ENCODE measurements at places on chromosomes 2 and 18.

GRCh38 chr18:69845593-69846506, 101.8 kb downstream of the CD226 start:
- DNase-seq: no peak

- no peak for DNase-seq
Measured at GRCh38 chr2:43121580-43122314, 104.7 kb downstream of the ZFP36L2 start.

DNA sequence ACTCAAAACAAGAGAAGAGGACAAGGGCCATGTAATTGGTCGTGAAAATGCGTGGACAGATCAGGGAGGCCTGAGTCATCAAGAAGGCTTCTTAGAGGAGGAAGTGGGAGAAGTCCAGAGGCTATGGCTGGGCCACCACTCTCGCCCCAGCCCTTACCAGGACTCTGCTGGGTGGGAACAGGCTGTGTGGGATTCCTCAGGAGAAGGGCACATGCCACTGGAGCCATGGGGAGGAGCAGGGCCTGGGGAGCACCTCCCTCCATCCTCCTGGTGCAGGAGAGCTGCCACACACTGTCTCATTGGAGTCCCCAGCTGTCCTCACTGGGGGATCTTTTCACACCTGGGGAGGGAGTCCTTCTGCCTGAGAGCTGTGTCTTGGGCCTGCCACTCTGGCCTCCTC, 9.4 kb upstream of the RALB start:
- DNase-seq: no peak

DNA sequence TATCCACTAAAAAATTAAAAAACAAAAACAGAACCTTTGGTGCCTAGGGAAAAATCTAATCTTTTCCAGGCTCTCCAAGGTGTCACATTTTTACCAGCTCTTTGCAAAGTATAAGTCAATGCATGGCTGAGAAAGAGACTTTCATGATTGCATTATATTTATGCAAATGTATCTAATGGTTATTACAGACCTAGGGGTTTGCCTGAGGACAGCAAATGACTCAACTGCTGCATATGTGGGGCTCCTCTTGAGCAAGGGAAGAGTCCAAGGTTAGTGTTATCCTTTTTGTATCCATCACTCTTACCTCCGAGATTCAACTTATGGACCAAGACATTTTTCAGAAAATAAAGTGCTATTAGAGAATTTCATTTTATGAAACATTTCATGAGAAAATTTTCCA, 33.9 kb upstream of the RMP24 start:
- no peak for DNase-seq

GRCh38 chr18:7958897-7959146, 391.7 kb downstream of the PTPRM start:
- no peak for DNase-seq

- no peak for DNase-seq
Measured at GRCh38 chr2:135219226-135219625, 167.1 kb downstream of the RAB3GAP1 start.

GRCh38 chr18:48412339-48412929, 3.3 kb upstream of the ZBTB7C start:
- no peak for DNase-seq

- no peak for DNase-seq
Measured at GRCh38 chr2:240986787-240987411, 11.5 kb upstream of the SNED1 start.

GRCh38 chr2:31112544-31112943, 25.7 kb downstream of the GALNT14 start:
- no peak for DNase-seq

GRCh38 chr2:241545106-241545505, 13.4 kb upstream of the BOK start:
- no peak for DNase-seq

DNA sequence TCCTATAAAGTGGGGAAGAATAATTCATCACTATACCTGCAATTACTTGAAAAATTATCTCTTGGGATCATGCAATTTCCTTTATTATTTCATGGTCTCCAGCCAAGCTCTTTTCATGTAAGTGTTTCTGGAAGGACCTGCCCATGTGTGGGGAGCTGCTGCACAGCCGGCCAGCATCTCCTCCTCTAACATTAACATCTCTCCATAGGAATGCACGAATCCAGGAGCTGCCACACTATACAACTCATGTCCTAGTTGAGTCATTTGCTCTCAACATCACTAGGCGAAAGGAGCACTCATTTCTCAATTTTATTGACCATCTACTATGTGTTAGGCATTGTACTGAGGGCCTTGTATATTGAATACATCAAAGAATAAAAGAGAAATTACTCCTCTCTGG, 144.3 kb upstream of the ERBB4 start:
- no peak for DNase-seq

- no peak for DNase-seq
Measured at GRCh38 chr2:3777966-3778365, 74.6 kb downstream of the DCDC2C start.

GRCh38 chr18:69945220-69946114, 2.2 kb downstream of the CD226 start:
- DNase-seq: no peak

GRCh38 chr2:114933671-114934241, 491.3 kb downstream of the DPP10 start:
- no peak for DNase-seq

- no peak for DNase-seq
Measured at GRCh38 chr2:163665051-163665450, 70.8 kb downstream of the FIGN start.

DNA sequence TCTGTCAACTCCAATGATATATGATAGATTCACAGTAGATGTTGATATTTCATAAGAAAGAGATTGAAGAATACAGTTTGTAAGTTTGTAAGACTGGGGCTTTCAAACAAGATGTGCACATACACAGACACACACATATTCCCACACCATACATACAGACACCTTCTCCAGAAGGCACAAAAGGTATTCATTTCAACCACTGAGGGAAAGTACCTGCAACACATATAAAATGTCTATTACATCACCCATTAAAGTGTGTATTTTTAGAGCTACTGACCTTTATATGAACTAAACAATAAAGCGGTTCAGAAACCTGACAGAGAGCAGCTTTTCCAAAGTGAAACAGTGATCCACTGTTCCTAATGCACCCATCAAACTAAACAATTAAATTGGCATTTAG, 53.3 kb downstream of the CCDC148 start:
- DNase-seq: no peak

DNA sequence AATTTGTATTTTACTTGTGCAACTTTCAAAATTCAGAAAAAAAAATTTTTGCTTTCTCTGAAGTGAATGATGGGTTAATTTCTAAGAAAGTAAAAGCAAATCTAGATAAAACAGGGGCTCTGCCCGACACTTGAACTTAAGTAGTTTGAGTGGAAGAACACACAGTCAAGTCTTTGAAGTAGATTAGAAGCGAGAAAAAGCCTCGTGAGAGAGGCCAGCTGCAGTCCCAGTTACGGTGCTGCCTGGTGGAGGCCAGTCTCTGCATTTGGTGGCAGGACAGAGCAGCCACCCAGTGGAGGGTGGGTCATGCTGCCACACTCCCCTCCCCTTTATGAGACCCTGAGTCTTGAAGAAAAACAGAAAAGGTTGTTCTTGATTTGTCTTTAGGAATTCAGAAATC, 81.8 kb downstream of the INPP5D start:
- no peak for DNase-seq

DNA sequence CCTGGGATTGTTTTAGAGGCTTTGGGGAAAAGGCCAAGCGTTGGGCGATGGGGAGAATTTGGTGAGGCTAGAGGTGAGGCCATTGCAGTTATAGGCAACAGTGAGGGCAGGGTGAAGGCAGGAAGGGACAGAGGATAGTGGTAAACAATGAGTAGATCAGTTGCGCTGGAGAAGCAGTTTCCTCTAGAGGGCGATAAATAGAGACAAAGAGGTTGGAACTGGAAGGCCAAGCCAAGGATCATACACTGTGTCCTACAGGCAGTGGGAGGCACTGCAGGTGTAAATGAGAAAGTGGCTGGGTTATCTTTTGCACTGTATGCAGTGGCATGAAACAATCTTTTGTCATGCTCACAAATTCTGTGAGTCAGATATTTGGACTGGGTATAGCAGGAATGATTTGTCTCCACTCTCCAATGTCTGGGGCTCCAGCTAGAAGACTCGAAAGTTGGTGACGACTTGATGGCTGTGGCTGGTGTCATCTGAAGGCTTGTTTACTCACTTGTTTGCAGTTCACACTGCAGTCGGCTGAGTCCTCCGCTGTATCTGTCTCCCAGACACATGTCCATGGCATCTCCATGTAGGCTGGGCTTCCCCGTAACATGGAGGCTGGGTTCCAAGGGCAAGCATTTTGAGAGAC, 82.1 kb downstream of the TNP1 start:
- peak; percentile 17 for DNase-seq

DNA sequence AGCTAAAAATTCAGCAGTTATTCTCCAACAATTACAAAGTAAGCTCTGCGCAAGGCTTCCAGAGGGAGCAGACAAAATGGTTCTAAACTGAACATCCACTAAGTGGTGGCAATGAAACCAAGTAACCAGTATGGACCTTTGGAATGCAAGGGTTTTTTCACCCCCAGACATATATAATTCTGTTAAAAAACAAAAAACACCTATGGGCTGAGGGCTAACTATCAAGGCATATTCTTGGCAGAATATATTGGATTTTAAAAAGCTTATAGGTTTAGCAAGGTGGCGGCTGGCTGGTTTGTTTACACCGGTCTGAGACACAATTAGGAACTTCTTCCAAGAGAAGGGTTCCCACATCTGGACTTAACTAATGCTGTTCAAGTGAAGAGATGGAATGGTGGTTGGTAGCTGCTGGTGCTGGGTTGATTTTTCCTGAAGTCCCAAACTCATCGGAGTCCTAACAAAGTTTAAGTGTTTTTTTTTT, 2.8 kb downstream of the ZFP36L2 start:
- no peak for DNase-seq

GRCh38 chr2:55929476-55929875, 5.9 kb upstream of the EFEMP1 start:
- DNase-seq: no peak

GRCh38 chr2:150981826-150982225, 279.8 kb downstream of the RBM43 start:
- no peak for DNase-seq

DNA sequence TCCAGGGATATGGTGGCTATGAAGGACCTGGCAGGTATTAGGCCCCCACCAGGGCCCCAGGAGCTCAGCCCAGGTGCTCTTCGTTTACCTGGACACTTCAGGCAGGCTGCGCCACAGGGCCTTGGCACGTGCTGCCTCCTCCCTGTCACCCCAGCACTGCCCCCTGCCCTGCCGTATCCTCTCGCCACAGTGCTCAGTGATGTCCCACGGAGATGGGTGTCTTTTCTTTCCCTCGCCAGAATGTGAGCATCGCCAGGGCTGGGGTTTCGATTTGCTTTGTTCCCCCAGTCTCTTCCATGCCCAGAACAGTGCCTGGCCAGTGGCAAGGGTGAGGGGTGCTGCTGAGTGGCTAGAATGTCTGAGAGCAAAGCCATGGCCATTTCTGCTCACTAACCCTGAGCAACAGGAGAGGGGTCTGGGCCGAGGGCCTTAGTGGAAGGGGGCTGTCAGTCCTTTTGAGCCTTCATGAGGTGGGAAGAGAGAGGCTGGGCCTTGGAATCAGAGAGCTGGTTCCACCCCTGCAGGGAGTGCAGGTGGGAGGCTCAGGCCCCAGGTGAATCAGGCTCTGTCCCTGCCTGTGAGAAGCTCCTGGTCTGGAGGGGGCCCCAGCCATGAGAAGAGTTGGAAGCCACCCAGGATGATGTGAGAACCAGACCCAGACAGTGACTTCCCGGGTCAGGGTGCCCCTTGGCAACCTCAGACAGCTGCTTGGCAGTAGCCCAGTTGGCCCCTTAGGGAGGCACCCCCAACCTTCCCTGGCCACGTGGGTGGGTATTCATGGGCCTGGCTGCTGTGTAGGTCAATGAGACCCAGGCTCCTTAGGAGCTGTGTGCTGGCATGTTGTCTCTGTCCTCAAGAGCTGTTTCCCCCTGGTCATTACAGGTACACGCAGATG, 129.9 kb upstream of the HS6ST1 start:
- DNase-seq: no peak
